Renal cortex interstitium (tissue), 15 donors: ENCODE measurements at places on chromosomes 13 and 19.

GRCh38 chr19:48530066-48530720 lies 18.6 kb upstream of the LMTK3 start:
- no peak for DNase-seq

DNA sequence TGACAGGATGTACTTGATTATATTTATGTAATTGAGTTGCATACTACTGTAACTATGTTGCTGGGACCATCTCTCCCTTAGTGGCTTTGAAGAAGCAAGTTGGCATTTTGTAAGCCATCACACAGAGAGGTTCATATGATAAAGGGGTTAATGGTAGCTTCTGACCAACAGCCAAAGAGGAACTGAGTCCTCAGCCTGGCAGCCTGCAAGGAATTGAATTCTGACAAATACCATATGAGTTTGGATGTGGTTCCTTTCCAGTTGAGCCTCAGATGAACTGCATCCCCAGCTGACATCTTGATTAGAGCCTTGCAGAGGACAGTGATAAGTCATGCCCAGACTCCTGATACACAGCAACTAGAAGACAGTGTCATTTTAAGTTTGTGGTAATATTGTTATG lies 8.6 kb upstream of the MYCBP2 start:
- DNase-seq: no peak

DNA sequence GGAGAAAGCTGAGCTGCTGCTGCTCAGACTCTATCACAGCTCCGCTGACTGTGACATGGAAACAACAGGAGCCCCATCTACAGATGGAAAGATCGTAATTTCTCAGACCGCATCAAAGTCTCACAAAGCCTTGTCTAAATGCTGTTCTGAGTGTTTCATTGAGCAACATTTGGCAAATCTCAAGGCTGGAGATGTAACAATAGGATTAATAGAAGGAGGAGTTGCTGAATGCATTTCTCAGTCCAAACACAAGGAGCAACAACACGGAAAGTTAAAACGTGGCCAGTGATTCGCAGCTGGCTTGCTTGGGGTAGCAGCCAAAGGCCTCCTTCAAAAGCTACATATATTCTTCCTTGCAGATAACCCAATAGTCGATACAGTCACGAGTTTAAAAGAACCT lies 55.7 kb downstream of the MRPL57 start:
- no peak for DNase-seq

- DNase-seq: no peak
Observed at GRCh38 chr19:45087531-45087930, 5.4 kb upstream of the PPP1R37 start.

- peak; percentile 13 for DNase-seq
Observed at GRCh38 chr13:40402931-40403431, 263.5 kb downstream of the FOXO1 start.

GRCh38 chr13:21672796-21673538 lies 2.1 kb downstream of the FGF9 start:
- no peak for DNase-seq

- no peak for DNase-seq
Observed at GRCh38 chr13:93951108-93951507, 528.4 kb downstream of the DCT start.

GRCh38 chr13:51624695-51625345 lies 40.6 kb downstream of the WDFY2 start:
- DNase-seq: no peak

DNA sequence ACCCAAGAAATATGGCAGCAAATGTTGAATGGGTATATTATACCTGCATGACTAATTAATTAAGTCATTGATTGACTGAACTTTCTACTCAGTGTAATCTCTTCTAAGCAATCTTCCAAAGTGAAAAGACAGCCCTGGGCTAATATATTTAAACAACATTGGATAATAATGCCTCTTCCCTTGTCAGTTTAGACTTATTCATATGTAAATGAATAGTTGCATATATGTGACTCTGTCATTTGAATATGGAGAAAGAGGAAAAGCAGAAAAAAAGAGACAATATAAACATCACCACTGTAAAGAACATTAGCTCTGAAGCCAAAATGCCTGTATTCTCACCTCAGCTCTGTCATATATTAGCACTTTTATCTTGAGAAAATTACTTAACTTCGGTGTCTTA lies 168.0 kb downstream of the SLITRK1 start:
- DNase-seq: no peak

- no peak for DNase-seq
Observed at GRCh38 chr19:10270180-10270615, 722 bp upstream of the ICAM1 start.

DNA sequence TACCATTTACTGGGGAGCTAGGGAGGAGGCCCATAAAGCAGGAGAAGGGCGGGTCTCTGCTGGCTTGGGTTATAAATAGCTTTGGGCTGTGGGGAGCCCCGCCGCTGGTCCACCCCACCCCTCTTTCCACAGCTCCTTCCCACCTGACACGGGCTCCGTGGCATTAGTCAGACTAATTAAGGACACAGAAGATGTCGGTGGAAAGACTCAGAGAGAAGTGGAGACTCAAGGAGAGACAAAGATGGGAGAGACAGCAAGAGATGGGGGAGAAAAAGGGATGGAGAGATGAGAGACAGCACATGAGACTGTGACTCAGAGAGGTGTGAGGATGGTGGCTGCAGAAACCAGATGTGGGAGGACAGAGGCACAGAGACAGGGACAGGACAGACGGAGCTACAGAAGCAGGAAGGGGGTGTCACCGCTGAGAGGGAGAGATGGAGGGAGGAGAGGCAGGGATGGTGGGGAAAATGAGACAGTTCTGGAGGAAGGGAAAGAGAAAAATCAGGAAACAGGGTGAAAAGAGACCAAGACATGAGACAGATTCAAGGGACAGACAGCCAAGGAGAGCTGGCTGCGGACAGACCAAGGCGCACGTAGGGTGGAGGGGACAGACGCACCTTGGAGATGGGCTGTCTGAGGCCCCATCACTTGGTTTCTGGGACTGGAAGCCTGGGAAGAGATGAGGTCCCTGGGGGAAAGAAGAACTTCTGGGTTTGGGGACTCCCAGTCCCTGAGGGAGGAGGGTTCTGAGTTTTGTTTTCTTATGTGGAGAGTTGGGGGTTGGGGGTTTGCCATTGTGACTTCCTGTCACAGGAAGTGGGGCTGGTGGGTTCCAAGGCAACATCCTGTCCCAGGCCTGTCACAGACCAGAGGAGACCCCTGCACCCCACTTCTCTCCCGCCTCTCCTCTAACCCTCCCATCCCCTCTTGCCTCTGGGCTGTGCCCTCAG lies 4.1 kb downstream of the ARHGEF1 start:
- no peak for DNase-seq

GRCh38 chr13:28282451-28282850 lies 144.1 kb downstream of the PAN3 start:
- no peak for DNase-seq

- DNase-seq: no peak
Observed at GRCh38 chr13:19117913-19118739, 63.5 kb downstream of the TUBA3C start.

DNA sequence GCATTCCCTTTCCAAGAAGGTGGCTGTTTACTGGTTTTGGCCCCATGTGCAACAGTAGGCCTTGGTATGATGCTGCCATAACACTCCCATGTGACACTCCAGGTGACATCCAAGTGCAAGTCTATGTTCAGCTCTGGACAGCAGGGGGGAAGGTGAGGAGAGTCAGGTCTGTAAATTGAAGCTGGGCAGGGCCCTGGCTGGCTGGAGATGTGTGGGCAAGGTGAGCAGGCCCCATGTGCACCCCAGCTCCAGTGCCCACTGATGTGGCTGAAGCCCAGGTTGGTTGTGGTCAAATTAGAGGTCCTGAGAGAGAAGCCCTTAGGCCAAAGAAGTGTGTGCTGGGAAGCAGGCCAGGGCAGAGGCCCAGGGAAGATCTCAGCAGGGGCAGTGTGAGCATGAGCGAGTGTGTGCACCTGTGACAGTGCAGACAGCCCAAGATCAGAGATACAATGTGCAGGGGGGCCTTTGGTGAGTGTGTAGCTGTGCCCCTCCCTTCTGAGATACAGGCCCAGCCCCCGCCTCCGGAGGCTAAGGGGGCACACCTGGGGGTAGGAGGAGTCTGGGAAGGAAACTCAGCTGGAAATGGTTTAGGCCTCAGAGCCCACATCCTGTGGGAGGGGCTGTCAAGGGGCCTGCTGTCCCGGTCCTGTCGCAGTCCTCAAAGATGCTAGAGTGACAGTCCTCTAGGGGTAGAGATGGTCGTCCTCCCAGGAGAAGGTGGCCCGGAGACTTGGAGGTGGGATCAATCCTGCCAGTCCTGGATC lies 18.6 kb downstream of the DEDD2 start:
- no peak for DNase-seq

- no peak for DNase-seq
Observed at GRCh38 chr19:16404396-16404795, 67.4 kb downstream of the EPS15L1 start.

GRCh38 chr13:111584101-111584672 lies 263.7 kb downstream of the TEX29 start:
- no peak for DNase-seq

DNA sequence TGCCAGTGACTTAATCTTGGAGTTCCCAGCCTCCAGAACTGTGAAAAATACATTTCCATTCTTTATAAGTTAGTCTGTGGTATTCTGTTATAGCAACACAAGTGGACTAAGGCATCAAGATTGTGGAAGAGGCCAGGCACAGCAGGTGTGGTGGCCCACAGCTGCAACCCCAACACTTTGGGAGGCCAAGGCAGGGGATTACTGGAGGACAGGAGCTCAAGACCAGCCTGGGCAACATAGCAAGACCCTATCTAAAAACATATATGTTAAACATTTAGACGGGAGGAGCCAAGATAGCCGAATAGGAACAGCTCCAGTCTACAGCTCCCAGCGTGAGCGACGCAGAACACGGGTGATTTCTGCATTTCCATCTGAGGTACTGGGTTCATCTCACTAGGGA lies 310.4 kb downstream of the FOXO1 start:
- DNase-seq: no peak

DNA sequence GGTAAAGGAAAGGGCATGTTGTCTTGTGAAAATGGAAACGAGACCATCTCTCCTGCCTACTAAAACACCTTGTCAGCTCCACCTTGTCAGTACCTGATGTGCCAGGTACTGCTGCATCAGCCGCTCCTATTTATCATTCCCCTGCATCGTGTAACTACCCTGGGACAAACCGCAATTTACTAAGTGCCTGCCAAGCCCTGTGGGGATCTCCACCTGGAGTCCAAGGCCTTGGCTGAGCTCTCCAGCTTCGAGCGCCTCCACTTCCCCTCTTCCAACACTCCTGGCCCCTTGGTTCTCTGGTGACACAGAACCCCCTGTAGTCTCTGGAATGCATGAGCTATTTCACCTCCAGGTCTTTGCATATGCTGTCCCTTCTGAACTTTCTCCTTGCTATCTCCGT lies 25.9 kb upstream of the CCNP start:
- no peak for DNase-seq

DNA sequence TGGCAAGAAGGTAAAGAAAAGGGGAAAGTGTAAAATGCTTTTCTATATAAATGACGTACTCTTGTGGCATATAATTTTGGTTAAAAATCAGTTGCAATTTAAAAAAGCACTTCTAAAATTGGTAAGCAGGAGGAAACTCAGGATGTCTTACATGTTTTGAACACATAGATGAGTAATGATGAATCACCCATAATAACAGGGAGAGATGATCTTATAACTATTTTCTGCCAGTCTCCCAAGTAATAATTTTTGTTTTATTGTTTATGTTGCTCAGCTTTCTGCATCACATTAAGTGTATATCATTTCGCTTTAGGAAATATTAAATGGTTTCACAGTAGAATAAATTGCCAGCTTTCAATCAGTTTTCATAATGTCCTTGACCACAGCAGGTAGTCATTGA lies 1430.7 kb upstream of the PCDH20 start:
- DNase-seq: no peak

DNA sequence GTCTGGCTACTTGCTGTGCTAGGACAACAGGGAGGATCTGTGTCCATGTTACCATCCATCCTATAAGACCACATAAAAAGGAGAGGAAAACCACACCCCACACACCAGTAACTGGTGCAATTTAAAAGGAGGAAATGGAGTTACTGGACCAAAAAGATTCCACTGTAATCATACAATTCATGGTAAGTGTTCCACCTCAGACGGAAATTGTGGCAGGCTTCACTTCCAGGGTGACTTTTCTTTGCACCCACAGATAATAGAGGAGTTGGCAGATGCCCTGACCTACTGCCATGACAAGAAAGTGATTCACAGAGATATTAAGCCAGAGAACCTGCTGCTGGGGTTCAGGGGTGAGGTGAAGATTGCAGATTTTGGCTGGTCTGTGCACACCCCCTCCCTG lies 2.4 kb downstream of the AURKC start:
- no peak for DNase-seq

- no peak for DNase-seq
Observed at GRCh38 chr13:102237230-102237629, 164.6 kb downstream of the FGF14 start.

GRCh38 chr13:105602956-105603670 lies 932.3 kb downstream of the EFNB2 start:
- no peak for DNase-seq

GRCh38 chr13:110421061-110421460 lies 114.0 kb downstream of the COL4A2 start:
- DNase-seq: no peak

- DNase-seq: no peak
Observed at GRCh38 chr13:96771486-96772367, 222.5 kb downstream of the OXGR1 start.

- DNase-seq: no peak
Observed at GRCh38 chr13:50587645-50588373, 255.7 kb downstream of the DLEU7 start.

DNA sequence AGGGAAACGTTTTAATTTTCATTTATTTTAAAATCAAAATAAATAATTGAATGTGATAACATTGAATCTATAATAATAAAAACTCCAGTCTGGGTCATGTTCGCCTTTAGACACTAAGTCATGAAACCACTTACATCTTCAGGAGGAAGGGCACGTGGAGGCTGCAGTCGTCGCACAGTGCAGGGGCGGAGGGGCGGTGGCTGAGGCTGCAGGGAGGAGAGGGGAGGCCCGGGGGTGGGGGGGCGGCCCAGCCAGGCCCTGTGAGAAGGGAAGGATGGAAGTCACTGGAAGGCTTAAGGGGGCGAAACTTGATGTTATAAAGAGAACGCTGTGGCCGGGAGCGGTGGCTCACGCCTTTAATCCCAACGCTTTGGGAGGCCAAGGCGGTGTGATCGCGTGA lies 14.9 kb upstream of the LATS2 start:
- no peak for DNase-seq

DNA sequence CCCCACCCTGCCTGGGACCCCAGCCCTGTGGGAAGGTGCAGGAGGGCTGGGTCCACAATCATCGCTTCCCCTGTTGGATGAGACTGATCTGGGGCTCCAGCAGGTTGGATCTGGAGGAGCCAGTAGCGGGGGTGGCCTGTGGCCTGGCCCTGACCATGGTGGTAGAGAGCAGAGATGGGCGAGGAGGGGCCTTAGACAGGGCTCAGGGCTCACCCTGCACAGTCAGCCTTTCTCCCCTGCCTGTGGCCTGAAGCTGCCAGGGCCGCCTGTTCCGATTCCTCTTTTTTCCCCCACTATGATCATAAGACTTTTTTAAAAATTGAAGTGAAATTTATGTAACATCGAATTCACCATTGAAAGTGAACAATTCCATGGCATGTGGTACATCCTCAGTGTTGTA lies 18.2 kb downstream of the SIN3B start:
- DNase-seq: no peak

- no peak for DNase-seq
Observed at GRCh38 chr13:65600702-65601101, 1629.4 kb downstream of the PCDH9 start.
